ENCODE measurements at places on chromosomes 1 and 21.

- peaks cover 1% of the 10 kb centered on the region for H3K4me1 ChIP-seq
- peaks cover 30% of the 10 kb centered on the region for H3K27me3 ChIP-seq
- no peak overlapping the region for H3K4me3 ChIP-seq
- no peak overlapping the region for H3K27ac ChIP-seq
- H3K36me3 ChIP-seq = no peaks in the 10 kb centered on the region
Measured at GRCh38 chr1:236150986-236151385, 8.6 kb downstream of the GPR137B start.

- no peak overlapping the region for H3K27ac ChIP-seq
- no peak for DNase-seq
- no peaks in the 10 kb centered on the region for H3K27me3 ChIP-seq
- peaks cover 7% of the 10 kb centered on the region for H3K4me1 ChIP-seq
- no peaks in the 10 kb centered on the region for H3K36me3 ChIP-seq
Measured at GRCh38 chr1:168433238-168433637, 110.6 kb downstream of the XCL2 start.

DNA sequence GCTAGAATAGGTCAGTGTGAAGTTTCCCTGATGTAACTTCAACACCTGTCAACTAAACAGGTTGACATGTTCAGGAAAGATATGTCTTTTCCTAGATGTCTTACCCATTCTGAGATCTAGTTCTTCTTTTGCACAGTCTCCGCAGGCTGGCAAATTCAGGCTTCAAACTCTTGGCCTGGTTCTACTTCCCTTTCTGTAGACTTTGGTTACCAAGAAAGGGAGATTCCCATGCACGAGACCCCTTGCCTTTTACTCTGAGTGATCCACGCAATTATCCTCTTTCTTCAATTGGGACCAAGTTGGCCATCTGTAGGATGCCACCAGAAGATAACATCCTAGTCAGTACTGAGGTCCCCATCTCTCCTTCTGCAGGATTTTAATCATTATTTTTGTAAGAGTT lies 2.0 kb downstream of the CFAP45 start:
- H3K27ac ChIP-seq = no peak overlapping the region
- H3K36me3 ChIP-seq = no peaks in the 10 kb centered on the region
- DNase-seq = no peak
- H3K4me1 ChIP-seq = no peaks in the 10 kb centered on the region
- H3K27me3 ChIP-seq = no peaks in the 10 kb centered on the region
- no peak overlapping the region for H3K4me3 ChIP-seq

GRCh38 chr1:30042438-30043147 lies 680.8 kb downstream of the MATN1 start:
- H3K4me1 ChIP-seq = no peaks in the 10 kb centered on the region
- no peak overlapping the region for H3K4me3 ChIP-seq
- H3K27me3 ChIP-seq = peaks cover 43% of the 10 kb centered on the region
- no peak overlapping the region for H3K27ac ChIP-seq

- no peaks in the 10 kb centered on the region for H3K36me3 ChIP-seq
- H3K27ac ChIP-seq = no peak overlapping the region
- H3K27me3 ChIP-seq = no peaks in the 10 kb centered on the region
- H3K4me1 ChIP-seq = no peaks in the 10 kb centered on the region
- no peak for DNase-seq
Measured at GRCh38 chr1:224903955-224904354, 25.5 kb upstream of the DNAH14 start.

GRCh38 chr1:36442337-36442736 lies 7.9 kb downstream of the OSCP1 start:
- H3K27ac ChIP-seq = no peak overlapping the region
- no peaks in the 10 kb centered on the region for H3K36me3 ChIP-seq
- H3K27me3 ChIP-seq = no peaks in the 10 kb centered on the region
- H3K4me3 ChIP-seq = no peak overlapping the region

All from MM.1S (cell line).